ENCODE measurements at places on chromosomes 1 and 21.
A peak's percentile ranks its signal among the peaks of the same experiment; 100 is the strongest.

DNA sequence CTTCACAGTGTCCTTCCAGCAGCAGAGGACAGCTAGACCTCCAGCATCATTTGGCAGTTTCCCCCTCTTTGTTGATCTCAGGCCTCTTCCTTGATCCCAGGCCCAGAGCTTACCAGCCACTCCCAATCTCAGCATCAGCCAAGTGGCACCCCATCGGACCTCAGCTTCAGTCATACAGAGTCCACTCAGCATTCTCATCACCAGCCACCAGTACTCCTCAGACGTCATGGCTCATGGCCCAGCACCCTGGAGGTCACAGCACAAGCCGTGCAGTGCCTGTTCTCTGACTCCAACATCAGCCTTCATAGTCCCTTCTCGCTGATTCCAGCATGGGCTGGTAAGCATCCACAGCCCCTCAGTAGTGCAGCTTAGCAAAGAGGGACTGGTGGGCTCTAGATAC lies 487.6 kb upstream of the DAB1 start:
- no peak for DNase-seq

- no peak for DNase-seq
These were observed 19.7 kb downstream of the PPFIA4 start for GRCh38 chr1:203045821-203046594.

- DNase-seq: no peak
These were observed 2.4 kb downstream of the GRIK3 start for GRCh38 chr1:37031871-37032270.

- DNase-seq: no peak
These were observed 159.5 kb upstream of the IRF2BP2 start for GRCh38 chr1:234769284-234769985.

DNA sequence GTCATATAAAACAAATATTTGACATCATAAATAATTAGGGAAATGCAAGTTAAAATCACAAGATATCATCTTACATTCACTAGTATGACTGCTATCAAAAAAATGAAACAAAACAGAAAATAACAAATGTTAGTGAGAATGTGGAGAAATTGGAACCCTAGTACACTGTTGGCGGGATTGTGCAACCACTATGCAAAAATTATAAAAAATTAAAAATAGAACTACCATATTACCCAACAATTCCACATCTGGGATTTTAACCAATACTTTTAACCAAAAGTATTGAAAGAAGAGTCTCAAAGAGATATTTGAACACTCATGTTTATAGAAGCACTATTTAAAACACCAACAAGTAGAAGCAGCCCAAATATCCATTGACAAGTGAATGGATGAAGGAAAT lies 797.2 kb upstream of the ADAMTS5 start:
- no peak for DNase-seq

- DNase-seq: no peak
These were observed 8.7 kb downstream of the SLX9 start for GRCh38 chr21:44948426-44949120.

GRCh38 chr21:41973861-41974751 lies 20.3 kb upstream of the C2CD2 start:
- DNase-seq: no peak

- no peak for DNase-seq
These were observed 185.3 kb upstream of the USP24 start for GRCh38 chr1:55400508-55400907.

DNA sequence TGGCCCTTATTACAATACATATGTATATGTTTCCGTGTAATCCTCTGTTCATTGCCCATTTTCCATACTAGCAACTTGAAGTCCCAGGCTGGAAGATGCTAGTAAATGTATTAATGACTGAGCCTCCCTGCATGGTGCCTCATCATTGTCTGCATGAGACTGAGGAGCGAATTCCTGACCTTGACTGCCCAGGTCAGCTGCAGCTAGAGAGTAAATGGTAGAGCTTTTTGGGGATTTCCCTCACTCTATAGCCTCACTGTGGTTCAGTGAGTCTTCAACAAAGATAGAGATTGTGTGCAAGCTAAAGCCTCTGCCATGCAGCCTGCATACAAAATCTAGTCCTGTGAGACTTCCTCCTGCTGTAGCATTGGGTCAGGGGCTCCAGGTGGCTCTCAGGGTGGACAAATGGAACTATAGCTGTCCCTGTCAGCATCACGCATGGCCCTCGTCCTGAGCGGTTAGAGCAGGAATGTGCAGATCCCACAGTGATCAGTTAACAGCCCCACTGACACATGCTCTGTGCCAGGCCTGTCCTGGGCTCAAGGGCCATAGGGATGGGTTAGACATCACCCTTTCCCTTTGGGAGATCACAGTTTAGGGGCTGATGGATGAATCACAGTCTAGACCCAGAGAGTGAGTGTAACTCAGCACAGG lies 741.7 kb downstream of the MATN1 start:
- no peak for DNase-seq

DNA sequence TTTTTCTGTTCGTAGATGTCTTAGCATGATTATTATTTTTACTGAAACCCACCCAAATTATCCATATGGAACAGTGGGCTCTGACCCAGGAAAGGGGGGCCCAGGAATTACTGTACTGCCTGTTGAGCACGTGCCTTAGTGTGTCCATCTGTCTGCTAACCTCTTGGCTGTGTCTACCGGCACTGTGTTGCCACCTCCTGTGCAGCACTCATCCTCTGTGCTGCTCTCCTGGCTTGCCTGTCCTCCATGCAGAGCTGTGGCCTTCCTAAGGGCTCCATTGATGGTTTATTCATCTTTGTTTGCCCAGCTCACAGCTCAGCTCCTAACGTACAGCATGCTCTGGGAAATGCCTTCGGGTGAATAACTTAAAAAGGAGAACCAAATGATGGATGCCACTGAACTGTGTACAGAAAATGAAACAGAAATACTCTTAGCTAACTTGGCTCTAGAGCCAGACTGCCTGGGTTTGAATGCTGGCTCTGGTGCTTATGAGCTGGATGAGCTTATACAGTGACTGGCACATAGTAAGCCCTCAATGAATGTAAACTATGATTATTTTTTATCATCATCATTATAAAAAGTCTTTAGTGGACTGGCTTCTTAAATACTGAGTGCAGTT lies 11.4 kb upstream of the RPTN start:
- no peak for DNase-seq

- DNase-seq: no peak
These were observed 6.8 kb downstream of the LAMC1 start for GRCh38 chr1:183030053-183030452.

DNA sequence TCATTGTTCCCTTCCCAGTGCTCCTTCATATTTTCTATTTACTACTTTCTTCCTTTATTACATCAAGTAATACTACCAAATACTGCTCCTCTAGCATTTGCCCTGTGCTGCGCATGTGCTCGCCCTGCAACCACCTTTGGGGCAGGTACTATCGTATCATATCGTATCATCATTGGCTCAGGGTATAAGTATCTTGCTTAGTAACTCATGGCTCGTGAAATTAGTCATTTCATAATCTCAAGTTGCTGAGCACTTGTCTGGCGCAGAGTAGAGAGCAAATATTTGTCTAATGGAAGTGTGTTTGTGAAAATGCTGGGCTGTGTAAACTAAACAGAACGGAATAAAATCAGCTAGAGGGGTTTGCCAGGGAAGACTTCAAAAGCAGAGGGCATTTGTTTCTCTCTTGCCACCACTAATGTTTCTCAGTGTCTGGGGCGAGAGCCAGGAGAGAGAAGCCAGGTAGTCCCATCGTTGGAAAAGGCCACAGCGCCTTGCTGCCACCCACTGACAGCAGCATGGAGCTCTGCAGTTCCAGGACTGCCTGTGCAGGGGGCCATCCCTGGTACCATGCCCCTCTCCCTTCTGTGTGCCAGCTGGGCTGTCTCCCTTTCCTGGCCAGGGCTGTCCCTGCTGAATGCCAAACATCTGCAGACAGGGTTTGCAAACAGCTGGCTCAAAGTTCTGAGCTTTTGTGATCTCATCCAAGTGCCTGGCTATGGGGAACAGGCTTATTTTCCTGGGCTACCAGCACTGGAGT lies 20.0 kb upstream of the CPT2 start:
- DNase-seq: no peak

DNA sequence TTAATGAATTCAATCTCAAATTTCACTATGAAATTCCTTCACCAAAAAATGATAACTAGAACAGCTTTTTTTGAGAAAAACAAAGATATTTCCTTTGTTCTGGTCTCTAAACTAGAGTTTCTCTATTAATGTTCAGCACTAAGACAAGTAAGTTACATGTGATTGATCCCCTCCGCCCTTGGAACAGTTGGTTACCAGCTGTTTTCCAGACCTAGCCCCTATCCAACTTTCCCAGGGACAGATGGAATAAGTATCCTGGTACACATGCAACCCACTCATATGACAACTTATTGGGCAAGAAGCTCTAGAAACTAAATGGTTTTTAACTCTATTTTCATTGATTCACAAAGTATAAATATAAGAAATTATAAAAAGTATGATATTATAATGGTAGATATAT lies 140.4 kb downstream of the COP1 start:
- DNase-seq: no peak

DNA sequence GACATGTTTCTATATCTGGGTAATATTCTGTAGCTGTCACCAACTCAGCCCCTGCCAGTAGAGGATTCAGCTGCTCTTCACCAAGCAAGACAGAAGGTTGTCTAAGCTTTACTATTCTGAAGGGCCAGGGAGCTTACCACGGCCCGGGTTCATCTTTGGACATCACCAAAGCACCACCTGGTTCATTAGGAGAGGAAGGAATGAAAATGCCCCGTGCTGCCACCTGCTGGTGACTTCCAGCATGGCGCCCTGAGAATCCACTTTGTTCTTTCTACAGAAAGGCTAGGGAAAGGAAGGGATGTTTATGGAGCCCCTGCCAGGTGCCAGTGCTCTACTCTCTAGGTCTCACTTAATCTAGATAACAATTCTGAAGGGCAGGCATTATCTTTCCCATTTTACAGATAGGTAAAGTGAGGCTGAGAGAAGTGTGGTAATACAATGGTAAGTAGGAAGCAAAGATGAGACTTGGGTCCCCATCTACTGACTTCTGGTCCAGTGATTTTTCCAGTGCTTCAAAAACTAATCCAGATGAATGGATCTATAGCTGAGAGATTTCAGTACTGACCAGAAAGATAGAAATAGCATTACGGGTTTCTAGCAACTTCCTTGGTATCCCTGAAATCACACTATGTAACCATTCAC lies 79.5 kb downstream of the BEND5 start:
- DNase-seq: peak; percentile 9

GRCh38 chr1:23514111-23514679 lies 16.8 kb downstream of the E2F2 start:
- DNase-seq: no peak

GRCh38 chr1:183936791-183937190 lies 100.7 kb downstream of the COLGALT2 start:
- DNase-seq: no peak

DNA sequence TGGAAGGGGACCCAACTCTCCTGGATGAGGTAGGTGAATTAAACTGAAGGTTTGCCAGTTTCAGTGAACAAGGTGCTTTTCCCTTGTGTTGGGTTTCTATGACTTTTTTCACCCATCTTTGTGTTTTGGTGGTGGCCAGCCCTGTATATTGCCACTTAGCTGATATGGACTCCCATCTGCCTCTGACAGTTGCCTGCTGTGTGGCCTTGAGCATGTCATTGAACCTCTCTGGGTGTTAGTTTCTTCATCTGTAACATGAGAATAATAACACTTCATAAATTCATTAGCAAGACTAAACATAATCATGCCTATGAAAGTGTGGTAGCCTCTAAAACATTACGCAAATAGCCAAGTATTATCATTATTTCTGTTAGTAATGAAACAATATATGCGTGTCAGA lies 141.7 kb downstream of the PBX1 start:
- no peak for DNase-seq

DNA sequence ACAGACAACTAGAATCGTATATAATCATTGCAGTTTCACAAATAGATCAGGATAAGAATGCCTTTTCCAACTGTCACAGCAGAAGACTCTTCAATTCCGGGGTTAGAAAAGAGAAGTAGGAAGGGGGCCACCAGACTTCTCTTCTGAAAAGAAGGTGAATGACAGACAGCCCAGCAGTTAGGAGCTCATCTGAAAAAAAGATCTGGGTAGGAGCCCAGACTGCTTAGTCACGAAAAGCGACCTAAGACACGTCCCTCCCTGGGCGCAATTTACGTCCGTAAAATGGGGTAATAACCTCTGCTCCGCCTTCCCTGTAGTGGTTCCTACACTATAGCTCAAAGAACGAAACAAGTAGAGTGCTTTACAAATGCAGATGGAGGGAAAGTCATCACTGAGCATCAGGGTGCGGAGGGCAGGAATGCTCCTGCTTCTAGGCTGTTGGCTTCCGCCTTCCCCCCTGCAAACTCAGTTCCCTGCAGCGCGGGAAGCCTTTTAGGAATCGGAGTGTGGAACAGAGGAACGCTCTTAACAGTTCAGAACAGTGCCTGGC lies 582 bp downstream of the ORC1 start:
- peak; percentile 40 for DNase-seq

DNA sequence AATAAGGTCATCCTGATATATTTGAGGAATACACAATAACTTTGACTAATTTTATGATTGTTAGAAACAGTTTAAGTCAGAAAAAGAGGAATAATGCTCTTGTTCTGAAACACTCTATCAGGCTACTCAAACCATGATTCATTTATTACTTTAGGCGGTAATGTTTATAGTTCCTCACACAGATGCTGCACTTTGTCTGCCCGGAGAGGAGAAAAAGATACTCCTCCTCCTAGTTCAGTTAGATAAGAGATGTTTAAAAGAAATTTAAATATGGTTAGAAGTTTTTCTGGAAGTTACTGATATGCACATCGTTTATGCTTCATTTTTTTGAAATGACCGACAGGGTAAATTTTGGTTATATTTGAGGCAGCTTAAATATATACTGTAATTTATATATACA lies 103.0 kb downstream of the ZMYM4 start:
- no peak for DNase-seq

DNA sequence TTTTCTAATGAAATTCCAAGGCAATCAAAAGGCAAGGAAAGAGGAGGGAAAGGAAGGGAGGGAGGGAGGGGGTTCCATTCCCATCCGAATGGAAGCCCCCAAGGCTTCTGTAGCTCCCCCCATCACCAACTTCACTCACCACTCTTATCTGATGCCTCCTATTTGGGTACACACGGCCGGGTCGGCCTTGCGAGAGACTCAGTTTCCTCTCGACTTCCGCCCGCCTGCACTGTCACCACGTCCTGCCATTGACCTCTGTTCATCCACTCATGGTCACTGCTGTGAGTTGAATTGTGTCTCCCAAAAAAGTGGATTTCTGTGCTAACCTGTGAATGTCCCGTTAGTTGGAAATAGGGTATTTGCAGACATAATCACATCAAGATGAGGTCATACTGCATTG lies 11.2 kb downstream of the PDE9A start:
- DNase-seq: no peak

DNA sequence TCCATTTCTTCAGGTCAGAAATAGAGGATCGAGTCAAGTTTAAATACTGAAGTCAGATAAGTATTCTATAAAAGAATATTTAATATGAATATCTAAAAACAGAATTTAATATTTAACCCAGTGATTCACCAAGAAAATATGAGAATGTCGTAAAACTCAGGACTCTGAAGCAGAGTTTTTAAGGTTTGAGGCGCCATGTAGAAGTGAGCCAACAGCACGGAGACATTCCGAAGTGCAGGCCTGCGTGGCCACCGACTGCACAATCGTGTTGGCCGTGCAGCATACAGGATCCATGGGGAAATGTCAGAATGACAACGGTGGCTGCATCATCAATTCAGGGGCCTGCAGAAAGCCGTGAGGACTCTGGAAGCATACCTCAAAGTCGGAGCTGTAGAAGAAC lies 23.4 kb downstream of the MRAP start:
- DNase-seq: no peak

- no peak for DNase-seq
These were observed 6.7 kb upstream of the FNDC5 start for GRCh38 chr1:32877211-32878110.

- no peak for DNase-seq
These were observed 808.6 kb upstream of the ADGRL4 start for GRCh38 chr1:79815115-79815514.

- no peak for DNase-seq
These were observed 15.9 kb downstream of the GNAI3 start for GRCh38 chr1:109564194-109564878.
